ENCODE measurements at places on chromosomes 12 and 14. TPM values are rescaled to one million over a fixed set of nuclear protein-coding genes. Genes with fewer than 3 reads are reported as not detected.

The TCP11L2 gene
- 4.0 TPM for total RNA-seq

DNA sequence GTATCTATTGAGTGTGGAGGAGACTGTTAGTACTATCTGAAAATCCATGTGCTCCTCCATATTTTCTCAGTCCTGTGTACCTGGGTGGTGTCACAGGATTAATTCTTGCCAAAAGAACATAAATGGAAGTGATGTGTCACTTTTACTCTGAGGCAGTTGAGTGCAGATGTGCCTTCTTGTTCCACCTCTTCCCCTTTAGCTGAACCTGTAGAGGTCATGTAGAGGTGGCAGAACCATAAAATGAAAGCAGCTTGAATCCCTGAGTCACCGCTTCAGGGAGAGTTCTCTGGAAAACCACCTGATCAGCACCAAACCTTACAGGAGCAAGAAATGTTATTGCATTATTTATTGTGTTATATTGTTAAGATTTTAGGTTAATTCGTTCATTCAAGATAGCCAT, 14.7 kb upstream of the SLC25A3 start:
- DNase-seq, result peak; percentile 26

- no peak for DNase-seq
Measured at GRCh38 chr12:107320033-107320928, 226.9 kb upstream of the CRY1 start.

GRCh38 chr14:37091651-37092050, 80.8 kb downstream of the SLC25A21 start:
- DNase-seq, result no peak

DNA sequence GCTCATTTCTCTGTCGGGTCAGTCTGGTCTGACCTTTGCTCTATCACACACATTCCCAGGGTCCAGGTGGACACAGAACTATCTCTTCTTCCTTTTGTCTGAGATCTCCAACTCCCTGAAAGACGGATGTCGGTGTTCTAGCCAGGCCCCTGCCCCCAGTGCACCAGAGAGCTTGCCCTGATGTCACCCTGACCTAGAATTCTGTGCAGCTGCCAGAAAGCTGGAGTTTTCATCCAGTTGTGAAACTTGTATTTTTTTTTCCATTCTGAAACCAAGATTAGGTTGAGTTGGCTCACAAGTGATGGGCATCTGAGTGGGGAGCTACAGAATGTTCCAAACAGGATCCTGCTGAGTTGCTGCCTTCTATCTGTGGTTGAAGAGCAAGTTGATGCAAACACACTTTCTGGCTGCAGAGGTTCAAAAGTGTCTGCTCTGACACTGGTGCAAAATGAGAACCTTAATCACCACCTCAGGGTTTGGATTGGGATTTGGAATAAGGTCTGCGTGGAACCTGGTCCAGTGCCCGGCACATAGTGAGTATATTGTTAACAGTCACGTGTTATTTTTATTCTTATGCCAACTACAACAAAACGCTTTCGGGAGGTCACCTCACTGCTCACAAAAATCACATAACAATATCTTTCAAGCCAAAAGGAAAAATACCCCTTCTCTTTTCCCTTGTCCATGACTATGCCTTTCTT, 211.5 kb downstream of the SLC15A4 start:
- no peak for DNase-seq

GRCh38 chr12:6377667-6377994, 2.3 kb upstream of the SCNN1A start:
- no peak for DNase-seq

The KRT7 gene
- total RNA-seq, result 1.4 TPM

- no peak for DNase-seq
Measured at GRCh38 chr12:57370696-57371095, 60.1 kb downstream of the R3HDM2 start.

The UBC gene
- 697 TPM for total RNA-seq
